ENCODE measurements at places on chromosomes 2 and 18. TPM values are rescaled to one million over a fixed set of nuclear protein-coding genes. Genes with fewer than 3 reads are reported as not detected.

REG3A gene
- total RNA-seq = not detected

MRO gene
- not detected for total RNA-seq

TMEM198 gene
- 1.1 TPM for total RNA-seq

EVX2 gene
- total RNA-seq = not detected

GCKR gene
- total RNA-seq = not detected

RPRM gene
- total RNA-seq = not detected

HMSD gene
- total RNA-seq = 1.1 TPM

OBSL1 gene
- not detected for total RNA-seq

Data from activated naive CD4-positive, alpha-beta T cell treated with anti-CD3 and anti-CD28 coated beads, Interleukin-2, amount 10 ng/mL, durations not matched to agents 5 hours and 36 hours (primary cell).